NCI-H1092 (cell line): ENCODE measurements at places on chromosomes 7 and 10.
A peak's percentile ranks its signal among the peaks of the same experiment; 100 is the strongest.

DNA sequence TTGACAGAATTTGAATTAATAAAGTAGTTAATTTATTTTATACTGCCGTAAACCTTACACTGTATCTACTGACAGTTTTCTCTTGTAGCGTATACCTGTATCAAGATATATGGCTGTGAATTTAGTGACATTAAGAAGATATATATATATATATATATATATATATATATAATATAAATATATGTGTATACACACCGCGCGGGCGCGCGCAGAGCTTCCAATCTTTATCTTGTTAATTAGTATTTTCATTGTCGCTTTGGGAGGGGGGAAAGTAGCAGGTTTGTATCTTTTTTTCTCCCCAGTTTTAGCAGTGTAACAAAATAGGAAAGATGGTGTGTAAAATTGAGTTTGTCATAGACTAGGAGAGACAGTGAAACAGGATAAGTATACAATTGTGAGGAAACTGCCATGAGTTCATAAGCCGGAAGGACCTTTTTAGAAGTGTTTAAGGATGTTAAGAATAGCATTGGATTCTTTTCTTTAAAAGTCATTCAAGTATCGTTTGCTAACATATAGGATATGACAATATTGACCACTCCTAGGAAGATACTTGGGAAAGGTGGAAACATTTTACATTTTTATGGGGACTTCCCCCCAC lies 2.0 kb downstream of the PLEKHA1 start:
- no peak for DNase-seq

GRCh38 chr7:34322841-34323240 lies 335.2 kb upstream of the NPSR1 start:
- DNase-seq, result no peak

DNA sequence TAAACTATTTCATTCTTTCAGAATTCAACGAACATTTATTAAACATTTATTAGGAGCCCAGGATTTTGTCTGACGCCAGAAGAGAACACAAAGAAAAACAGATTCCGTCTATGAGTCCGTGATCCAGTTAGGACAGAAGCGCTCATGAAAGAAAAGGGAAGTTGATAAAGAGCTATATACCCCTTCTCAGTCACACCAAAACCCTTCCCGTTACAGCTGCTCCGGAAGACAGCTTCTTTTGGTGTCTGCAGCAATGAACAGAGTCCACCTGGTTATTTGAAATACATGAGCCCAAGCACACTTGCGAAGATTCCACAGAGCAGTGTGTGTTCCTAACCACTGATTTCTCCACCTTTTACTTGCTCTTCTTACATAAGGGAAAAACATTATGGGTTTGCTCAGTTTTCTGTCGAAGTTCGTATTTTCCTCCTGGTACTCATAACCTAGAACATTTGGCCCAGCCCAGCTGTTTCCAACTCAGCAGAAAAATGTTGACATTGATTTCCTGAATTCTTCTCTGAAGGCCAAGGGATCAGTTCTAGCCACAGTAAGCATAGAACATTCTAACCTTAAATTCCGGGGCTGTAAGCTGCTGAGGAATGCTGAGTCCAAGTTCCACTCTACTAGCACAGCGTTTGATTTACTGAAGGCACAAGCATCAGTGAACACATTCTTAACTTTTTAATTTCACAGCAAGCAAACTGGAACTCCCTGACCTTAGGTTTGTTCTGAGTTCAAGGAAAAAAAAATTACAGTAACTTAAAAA lies 206.5 kb downstream of the SORCS1 start:
- DNase-seq, result no peak

- no peak for DNase-seq
These were observed 13.3 kb downstream of the MYO1G start for GRCh38 chr7:44965441-44965903.

GRCh38 chr7:831596-832166 lies 595 bp upstream of the SUN1 start:
- DNase-seq, result no peak

DNA sequence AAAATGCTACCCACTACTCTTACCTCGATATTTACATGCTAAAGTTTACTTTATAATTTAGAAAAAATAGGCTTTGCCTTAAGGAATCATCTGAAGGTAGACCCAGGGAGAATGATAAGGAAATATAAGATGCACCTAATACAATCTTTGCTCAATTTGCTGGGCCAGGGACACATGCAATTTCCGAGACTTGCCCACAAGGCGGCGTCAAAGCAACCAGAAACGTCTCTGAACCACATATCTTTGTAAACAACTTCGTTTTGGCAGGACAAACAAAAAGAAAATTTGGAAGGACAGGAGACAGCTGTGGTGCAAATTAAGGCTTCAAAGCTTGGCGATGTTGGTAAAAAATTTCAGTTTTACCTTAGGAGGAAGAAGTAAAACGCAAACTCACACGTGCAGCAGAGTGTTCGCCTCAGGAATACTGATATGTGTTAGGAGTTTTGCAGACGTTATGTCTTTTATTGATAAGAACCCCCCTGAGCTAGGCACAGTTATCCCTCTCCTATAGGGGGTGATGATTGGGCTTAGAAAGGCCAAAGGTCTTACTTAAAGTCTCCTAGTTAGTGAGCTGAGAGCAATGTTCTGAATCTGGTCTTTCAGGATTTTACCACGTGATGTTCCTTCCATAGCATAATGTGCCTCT lies 134.3 kb downstream of the PRKCQ start:
- DNase-seq, result no peak

DNA sequence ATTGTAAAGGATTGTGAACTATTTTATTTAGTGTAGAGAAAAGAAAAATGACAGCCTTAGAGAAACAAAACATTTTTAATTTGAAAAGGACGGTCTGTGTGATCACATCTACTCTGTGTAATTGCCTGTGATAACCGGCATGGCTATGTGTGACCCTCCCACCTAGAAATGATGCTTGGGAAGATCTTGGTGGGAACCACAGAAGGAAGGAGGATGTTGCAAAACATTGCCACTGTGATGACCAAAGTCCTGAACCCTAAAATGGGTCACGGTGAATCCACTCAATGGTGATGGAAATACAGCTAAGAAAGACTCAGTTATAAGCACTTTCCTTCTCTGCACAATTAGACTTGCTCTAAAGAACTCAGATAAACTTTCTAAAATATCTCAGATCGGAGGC lies 221.3 kb upstream of the FRMD4A start:
- DNase-seq, result no peak

DNA sequence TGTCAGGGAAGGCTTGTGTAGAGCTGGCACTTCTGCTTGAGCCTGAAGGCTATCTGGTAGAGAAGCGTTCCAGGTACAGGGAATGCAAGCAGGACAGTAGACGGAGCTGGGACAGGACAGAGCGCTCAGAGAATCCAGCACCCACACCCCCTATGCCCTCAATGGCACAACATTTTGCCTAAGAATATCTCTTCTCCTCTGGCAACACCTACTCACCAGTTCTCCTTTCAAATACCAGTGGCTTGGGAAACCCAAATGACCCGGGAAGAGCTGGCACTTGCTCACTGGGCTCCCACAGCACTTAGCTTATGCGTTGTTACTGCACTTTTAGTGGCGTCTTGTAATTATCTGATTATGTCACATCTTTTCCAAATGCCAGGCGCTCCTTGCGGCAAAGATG lies 118.6 kb downstream of the RNF216 start:
- no peak for DNase-seq

GRCh38 chr7:157211690-157212089 lies 73.0 kb downstream of the UBE3C start:
- DNase-seq, result peak; percentile 39

- DNase-seq, result no peak
These were observed 198.9 kb downstream of the WDR37 start for GRCh38 chr10:1255118-1255517.

DNA sequence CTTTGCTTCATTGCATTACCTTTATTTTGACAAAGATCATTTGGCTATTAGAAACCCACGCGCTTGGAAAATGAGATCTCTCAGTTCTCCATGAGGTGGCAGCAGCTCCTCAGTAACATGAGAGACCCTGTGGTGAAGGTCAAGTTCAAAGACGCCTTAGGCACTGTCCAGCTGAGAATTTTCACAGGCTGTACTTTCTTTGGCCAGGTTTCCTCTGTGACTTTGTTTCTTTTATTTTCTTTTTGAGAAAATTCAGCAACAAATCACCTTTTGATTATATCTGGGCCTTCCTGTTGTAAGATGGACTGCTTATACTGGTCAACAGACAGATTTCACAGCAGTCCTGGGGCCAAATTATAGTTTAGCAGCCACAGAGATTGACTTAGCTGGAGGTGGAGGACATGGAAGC lies 54.5 kb downstream of the RAB18 start:
- DNase-seq, result no peak

GRCh38 chr7:135800560-135800959 lies 51.9 kb upstream of the FAM180A start:
- DNase-seq, result no peak

- no peak for DNase-seq
These were observed 21.1 kb downstream of the ZNF282 start for GRCh38 chr7:149216402-149216801.

DNA sequence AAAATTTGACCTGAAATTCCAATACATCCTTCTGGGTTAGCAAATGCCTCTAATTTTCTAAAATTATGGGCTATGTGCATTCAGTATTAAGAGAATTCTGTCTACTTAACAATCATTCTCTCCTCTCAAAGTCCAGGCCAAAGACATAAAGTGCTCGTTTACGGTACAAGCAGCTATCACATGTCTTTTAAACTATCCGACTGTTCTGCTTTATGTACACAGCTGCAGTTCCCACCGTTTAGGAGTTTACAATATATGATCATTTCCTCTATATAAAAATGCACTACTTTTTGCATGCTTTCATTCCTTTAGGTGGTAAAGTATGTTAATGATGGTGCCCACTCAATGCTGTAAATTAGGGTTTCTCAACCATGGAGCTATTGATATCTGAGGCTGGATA lies 34.0 kb downstream of the CDK6 start:
- DNase-seq, result no peak

- peak; percentile 53 for DNase-seq
These were observed 59.4 kb downstream of the MAD1L1 start for GRCh38 chr7:2173189-2173827.

DNA sequence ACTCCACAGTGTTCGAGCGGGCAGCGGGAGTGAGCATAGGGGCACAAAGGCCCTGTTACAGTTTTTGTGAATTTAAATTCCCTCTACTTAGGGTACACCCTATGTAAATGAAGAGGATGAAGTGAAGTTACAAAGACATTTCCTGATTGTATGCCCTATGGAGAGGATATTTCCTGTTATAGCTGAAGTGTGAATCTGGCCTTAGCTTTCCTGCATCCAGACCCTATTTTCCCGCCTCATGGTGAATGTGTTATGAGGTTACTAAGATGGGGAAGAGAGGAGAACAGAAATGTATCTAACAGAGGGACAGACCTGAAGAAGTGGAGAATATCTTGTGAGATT lies 37.8 kb upstream of the COMMD3 start:
- no peak for DNase-seq

- no peak for DNase-seq
These were observed 47.5 kb upstream of the HNRNPH3 start for GRCh38 chr10:68284062-68285001.

- DNase-seq, result no peak
These were observed 34.9 kb upstream of the PTF1A start for GRCh38 chr10:23157239-23157681.

DNA sequence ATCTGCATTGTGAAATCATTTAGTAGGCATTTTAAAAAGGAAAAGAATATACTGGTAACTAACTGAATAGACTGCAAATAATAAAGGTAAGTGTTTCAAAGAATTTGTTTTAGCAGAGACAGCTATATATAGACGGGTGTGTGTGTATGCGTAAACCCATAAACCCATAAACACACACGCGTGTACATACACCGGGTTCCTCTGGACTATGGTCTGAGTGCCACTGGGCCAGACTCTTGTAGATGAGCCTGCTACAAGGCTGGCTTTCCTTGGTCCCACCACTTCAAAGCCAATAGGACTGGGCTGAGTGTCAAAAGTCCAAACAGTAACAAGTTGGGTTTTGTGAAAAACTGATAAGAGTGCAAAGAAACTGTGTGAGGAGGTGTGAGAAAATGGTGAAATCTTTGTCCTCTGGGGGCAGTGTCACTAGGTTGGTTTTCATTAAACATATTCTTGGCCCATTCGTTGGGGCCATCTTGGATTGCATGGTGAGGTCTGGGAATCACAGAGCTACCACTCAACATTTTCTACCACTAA lies 39.8 kb downstream of the GNA12 start:
- DNase-seq, result no peak

DNA sequence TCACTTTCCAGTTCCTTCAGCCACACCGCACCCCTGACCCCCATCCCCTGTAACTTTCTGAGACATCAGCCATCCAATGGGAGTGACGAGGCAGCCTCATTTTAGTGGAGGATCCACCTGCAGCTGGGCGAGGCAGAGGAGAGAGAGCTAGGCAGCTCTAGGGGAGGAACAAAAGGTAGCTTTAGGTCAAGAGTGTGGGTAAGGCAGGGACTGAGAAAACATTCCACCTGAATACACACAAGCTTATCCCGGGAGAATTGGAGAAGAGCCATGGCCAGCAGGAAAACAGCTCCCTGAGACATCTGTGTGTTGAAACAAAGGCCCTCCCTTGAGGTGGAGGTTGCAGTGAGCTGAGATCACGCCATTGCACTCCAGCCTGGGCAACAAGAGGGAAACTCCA lies 6.7 kb upstream of the KLRG2 start:
- DNase-seq, result peak; percentile 29

DNA sequence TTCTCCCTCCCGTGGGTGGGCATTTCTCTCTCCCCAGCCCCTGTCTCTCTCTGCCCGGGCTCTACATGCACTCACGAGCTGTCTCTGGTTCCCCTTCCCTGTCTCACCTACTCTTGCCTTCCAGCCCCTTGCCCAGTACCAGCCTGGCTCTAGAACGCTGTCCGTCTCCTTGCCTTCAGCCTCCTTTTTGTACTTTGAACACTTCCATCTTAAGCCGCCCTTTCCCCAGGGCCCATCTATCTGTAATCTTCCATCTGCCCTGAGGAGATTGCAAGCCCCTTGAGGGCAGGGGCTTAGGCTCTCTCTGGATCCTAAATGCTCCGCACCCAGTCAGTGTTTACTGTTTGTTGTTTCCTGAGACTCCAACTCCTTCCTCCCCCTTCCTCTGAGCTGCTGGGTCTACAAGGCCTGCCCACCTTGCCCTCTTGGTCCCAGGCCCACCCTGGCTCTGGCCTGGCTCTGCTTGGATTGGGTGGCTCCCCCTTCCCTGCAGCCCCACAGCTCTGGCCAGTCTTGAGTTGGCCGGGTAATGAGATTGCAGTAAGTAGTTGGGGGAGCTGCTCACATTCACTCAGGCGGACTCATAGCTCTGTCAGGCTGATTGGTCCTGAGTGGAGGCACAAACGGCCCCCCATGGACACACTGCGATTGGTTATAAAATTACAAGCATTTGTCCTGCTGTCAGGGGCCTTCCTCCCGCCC lies 28.3 kb downstream of the POLL start:
- no peak for DNase-seq

- peak; percentile 46 for DNase-seq
These were observed 27.8 kb upstream of the CDHR3 start for GRCh38 chr7:105935250-105935649.

DNA sequence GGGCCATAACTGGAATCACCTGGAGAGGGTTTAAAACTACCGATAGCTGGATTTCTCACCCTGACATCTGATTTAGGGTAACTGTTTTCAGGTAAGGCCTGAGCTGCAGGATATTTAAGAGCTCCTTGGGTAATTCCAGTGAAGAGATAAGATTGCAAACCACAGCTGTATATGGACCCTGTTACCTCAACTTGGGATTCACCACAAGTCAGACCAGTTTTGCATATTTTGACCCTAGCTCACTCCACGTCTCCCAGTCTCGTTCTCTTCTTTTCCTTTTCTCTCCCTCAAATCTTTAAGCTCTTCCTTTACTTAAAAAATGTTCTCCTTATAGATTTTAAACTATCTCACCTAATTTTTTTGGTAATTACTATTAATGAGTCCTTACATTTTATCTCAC lies 264.4 kb downstream of the THSD7A start:
- DNase-seq, result no peak

GRCh38 chr7:114922652-114923402 lies 933 bp downstream of the MDFIC start:
- no peak for DNase-seq
